ENCODE measurements at places on chromosomes 2 and 18.
A peak's percentile ranks its signal among the peaks of the same experiment; 100 is the strongest.

GRCh38 chr2:121309801-121310200, 24.8 kb upstream of the TFCP2L1 start:
- no peak for DNase-seq

DNA sequence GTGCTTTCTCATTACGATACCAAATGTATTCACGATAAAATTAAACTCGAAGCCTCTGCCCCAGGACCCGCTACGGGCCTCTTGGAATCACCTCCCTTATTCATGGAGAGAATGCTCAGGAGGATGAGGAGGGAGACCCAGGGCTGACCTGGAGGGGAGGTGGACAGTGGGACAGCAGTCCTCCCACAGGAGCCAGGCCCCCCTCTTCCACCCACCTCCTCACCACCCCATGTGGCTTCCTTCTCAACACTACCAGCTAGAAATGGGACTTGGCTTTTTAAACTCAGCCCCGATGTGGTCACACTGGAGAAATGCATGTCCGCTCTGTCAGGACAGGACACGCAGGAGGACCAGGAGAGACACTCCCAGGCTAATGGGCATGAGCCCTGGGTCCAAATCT, 147.9 kb upstream of the ID2 start:
- DNase-seq = no peak

GRCh38 chr2:217035967-217036366, 176.1 kb upstream of the TNP1 start:
- DNase-seq = peak; percentile 75

GRCh38 chr2:138421971-138422335, 79.6 kb upstream of the SPOPL start:
- DNase-seq = peak; percentile 18

- no peak for DNase-seq
These were observed 96.4 kb downstream of the MAPRE2 start for GRCh38 chr18:35137632-35138031.

DNA sequence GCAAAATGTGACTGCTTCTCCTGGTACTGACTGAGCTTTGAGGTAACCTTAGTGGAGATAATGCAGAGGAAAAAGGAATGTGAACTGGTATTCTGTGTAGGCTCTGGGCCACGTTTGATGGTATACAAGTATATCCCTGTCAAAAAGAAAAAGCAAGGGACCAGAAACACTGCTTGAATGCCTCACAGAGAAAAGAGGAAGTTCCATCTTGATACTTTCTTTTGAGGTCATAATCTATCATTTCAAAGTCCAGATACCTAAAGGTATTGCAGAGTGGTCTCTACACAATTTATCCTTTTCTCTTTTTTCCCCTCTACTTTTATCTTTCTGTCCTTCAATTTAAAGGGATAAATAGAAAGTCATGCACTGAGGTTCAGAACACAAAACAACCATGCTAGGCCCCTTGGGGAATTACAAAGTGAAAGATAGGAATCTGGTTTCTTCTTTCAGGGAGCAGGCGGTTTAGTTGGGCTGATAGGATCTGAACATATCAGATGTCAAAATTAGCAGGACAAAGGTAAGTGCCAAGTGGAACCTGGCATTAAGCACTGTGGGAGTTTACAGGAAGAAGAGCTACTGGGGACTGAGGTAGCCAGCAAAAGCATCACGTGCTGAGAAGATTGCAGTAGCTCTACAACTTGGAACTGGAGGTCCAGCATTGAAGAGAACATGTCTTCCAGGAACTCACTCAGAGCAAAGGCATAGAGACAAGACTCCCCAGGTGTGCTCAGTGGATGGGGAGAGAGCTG, 121.2 kb downstream of the LYPD6 start:
- no peak for DNase-seq

GRCh38 chr2:67888351-67889005, 174.3 kb downstream of the C1D start:
- DNase-seq = peak; percentile 57

DNA sequence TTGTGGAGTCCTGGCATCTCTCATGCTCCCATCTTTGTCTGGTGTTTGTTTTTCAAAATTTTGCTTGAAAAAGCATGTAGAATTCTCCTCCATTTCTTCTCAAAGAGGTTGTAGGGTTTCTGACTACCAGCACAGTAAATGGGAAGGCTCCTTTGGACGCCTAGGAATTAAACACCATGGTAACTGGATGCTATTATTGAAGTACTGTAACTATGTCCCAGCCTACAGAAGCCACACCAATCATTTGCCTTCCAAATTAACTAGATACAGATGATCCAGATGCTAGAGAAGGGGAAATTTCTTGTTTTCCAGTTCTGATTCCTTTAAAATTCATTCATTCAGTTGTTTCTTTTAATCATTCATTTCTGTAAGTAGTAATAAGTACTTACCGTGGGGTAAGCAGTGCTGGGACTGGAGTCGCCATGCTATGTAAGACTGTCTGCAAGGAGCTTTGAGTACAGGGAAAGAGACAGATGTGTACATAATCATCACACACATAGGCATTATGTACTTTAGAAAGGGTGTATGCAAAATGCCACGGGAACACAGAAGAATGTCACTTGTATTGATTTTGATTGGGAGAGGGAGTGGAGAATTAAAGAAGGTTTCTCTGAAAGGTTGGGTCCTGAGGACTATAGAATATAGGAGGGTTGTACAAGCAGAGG, 49.6 kb downstream of the KIF5C start:
- DNase-seq = no peak

GRCh38 chr2:140502951-140503630, 1627.7 kb downstream of the LRP1B start:
- DNase-seq = no peak
